ENCODE measurements at places on chromosomes 16 and 17. TPM values are rescaled to one million over a fixed set of nuclear protein-coding genes. Genes with fewer than 3 reads are reported as not detected.

DNA sequence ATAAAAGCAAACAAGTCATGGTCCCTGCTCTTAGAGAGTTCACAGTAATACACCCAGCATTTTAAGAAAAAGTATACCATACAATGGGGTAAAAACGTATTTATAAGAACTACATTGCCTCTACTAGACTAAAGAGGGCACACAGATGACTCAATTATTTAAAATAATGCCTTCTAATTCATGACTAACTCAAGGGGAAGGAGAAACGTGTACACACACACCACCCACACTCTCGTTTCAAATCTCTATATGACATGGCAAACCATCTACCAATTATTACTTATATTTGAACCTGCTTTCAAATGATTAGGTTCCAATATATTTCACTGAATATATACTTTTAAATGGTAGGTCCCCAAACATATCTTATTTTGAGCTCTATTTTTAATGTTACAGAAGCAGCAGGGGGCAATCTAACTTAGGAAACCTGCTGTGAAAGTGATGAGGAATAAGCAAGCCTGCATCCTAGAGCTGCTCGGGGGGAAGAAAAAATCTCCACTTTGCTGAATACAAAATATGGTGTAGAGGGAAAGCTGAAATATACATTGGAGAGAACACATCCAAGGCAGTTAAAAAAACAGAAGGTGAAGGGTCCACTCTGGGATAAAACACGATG, 232.4 kb upstream of the PSMD7 start:
- no peak for DNase-seq

SYNGR3 gene
- 0.28 TPM for total RNA-seq

- DNase-seq, result no peak
Observed at GRCh38 chr17:82615084-82616020, 32.9 kb downstream of the WDR45B start.

DNA sequence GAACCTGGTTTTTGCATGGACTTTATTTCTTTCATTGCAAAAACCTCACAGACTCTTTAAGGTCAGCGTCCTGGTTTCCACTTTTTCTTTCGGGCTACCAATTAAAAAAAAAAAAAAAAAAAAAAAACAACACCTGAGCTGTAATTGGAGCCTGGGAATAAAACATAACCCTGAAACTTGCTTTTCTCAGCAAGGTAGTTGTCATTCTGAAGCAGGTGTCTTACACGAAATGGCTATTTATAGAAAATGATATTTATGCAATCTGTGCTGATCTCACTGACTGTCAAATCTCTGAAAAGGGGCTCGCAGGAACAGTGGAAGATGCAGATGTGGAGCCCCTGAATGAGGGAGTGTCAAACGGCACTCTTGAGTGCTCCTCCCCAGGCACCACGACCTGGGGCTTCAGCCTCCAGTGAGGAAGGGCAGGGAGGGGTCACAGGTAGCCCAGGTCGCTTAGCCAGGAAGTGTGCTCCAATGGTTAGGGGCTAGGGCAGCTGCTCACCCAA, 10.4 kb upstream of the COTL1 start:
- DNase-seq, result no peak

CDH8 gene
- total RNA-seq, result not detected

DNA sequence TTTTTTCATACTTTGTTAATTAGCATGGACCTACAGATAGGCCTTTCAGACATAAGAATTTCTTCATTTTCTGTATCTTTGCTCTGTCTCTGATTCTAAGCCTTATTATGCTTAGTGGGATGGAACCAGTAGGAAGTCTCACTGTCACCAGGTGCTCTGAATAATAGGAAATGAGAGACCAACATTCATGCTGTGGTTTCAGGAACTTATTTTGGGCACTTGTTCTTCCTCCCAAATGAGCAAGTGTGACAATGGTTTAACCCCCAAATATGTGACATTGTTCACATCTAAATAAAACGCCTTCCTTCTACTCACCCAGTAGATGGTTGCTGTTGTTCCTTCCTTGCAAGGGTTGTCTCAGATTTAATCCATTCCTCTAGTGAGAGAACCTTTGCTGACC, 100.2 kb downstream of the SYCE1L start:
- DNase-seq, result no peak

GRCh38 chr17:55735731-55736405, 13.2 kb upstream of the TMEM100 start:
- no peak for DNase-seq

SP6 gene
- total RNA-seq, result 1.7 TPM

MLKL gene
- total RNA-seq, result 23.5 TPM

DNA sequence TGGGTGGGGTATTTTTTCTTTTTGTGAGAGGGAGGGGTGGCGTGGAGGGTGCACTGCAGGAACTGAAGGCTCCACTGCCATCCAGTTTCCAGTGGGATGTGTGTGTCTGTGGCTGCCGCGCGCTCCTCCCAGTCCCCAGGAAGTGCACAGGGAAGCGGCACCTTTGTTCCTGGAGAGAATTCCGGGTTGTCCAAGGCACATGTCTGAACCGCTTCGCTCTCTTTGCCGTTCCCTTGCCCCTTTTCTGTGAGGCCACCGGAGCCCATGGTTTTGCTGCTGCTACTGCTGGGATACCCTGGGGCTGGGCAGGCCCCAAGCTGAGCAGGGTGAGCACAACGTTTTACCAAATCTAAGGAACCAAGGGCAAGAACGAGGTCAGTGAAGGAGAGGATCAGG, 19.5 kb downstream of the ACSF3 start:
- no peak for DNase-seq

DNA sequence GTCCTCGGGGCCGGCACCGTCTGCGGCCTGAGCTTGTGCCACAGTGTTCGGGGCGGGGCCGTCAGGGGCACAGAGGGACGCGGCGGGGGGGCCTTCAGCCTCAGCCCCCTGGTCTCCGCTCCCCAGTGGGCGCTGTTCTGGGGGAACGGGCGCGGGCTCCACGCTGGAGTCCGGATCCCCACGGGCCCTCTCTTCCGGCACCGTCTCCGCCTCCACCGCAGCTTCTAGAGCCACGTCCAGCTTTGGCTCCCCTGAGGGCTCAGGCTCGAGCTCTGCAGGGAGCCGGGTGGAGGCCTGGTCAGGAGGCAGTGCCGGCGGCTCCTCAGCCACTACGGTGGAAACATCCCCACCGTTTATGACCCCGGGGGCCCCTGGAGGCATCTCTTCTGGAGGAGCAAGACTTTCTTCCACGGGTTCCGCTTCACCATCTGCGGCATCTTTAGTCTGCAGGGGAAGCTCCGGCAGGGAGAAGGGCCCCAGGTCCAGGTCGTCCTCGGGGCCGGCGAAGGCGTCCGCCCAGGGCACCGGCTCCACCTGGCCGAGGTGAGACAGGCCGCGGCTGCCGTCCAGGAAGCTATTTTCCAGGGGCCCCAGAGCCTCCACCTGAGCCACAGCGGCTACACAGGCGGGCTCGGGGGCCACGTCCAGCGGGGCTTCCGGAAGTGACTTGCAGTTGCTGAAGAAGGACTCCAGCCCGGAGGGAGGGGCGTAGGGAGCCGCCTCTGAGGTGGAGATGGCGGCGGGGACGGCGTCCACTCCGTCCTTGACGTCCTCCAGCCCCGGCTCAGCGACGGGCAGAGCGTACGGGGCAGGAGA, 62.4 kb downstream of the ZNF778 start:
- DNase-seq, result no peak

- no peak for DNase-seq
Observed at GRCh38 chr17:282000-282911, 70.4 kb downstream of the RPH3AL start.

FBXW10 gene
- not detected for total RNA-seq

- DNase-seq, result no peak
Observed at GRCh38 chr17:56707312-56708219, 114.1 kb downstream of the NOG start.

DNA sequence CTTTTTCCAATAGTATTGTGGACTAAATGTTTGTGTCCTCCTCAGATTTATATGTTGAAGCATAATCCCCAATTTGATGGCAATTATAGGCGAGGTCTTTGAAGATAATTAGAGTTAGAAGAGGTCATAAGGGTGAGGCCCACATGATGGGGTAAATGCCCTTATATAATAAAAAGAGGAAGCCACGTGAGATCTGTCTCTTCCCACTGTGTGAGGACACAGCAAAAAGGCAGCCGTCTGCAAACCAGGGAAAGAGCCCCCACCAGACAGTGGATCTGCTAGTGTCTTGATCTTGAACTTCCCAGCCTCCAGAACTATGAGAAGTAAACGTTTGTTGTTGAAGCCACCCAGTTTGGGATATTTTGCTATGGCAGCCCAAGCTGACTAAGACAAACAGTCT, 76.0 kb downstream of the LYRM1 start:
- no peak for DNase-seq

ANKRD40CL gene
- total RNA-seq, result not detected

- no peak for DNase-seq
Observed at GRCh38 chr16:56604966-56605365, 3.4 kb upstream of the MT2A start.

DNA sequence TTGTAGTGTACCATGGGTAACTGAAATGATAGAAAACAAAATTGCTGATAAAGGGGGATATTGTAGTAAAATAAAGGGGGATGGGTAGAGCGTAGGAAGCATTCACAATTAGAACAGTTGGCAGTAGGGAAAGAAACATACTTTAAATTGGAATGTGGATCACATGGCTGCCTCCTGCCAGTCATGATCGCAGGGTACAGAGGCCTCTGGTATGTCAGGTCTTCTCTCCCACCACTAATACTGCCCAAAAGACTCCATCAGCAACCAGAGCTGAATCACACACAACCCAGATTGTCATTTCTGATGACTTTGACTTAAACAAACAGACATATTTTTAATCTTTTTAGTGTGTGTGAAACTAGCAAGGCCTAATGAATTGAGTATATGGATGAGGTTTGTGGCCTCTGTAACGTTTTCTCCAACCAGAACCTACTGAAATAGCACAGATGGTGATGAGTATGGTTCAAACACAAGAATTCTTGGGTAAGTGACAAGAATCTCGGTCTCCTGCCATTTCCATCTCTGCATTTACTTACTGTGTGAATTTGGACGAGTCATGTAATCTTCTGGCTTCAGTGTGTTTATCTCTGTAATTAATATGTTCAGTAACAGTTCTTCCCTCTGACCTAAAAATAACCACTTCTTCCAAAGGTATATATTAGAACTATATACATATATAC, 112.6 kb downstream of the USP22 start:
- DNase-seq, result no peak

Data from omental fat pad (tissue), 4 donors.